T-helper 9 cell (primary cell): ENCODE measurements at places on chromosomes 5 and 9.

DNA sequence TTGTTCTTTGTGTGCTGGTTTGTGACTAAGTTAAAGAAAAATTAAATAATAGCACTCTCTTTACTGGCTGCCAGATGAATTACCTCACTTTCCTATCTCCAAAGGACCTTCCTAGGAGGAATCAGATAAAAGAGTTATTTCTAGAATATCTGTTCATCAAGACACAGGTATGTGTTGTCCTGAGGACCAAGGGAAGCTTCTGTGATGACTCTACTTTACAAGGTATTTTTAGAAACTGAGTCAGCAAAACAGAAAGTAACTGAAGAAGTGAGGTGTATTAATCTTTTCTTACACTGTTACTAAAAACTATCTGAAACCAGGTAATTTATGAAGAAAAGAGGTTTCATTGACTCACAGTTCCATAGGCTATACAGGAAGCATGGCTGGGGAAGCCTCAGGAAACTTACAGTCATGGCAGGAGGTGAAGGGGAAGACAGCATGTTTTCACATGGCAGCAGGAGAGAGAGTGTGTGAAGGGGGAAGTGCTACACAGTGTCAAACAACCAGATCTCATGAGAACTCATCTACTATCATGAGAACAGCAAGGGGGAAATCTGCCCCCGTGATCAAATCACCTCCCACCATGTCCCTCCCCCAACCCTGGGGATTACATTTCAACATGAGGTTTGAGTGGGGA lies 189.2 kb upstream of the DMAC1 start:
- DNase-seq = no peak

DNA sequence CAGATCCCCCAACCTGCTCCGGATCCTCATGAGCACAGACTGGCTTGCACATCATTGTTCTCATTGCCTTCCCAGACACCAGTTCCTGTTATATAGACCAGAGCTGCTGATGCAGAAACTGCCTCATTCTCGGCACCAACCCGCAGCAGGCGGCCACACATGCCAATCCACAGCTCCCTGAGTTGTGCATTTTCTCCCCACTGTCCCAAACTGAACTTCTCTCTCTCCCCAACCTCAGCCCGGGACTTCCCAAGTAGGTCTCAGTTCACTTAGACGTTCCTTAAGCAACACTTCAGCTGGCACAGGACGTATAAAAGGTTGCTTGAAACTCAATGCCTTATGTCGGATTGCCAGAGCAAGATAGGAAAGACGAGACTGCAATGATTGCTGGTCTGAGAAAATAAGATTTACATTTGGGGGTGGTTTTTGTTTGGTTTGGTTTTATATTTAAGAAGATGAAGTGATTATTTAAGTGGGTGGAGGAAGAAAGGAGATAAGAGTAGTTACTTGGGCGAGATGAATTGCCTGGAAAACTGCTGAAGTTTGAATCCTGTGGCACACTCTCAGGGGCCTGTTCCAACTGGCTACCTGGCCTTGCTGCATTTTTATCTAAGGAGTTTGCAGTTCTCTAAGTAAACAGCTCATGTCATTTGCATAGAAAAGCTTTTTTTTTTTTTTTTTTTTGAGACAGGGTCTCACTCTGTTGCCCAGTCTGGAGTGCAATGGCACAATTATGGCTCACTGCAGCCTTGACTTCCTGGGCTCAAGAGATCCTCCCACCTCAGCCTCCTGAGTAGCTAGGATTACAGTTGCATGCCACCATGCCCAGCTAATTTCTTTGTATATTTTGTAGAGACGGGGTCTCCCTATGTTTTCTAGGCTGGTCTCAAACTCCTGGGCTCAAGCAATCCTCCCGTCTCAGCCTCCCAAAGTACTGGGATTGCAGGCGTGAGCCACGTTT lies 155.4 kb downstream of the GOLPH3 start:
- DNase-seq = no peak

- no peak for DNase-seq
These were observed 169.4 kb upstream of the ANKRD55 start for GRCh38 chr5:56402266-56403220.

- no peak for DNase-seq
These were observed 134.7 kb upstream of the DMRT1 start for GRCh38 chr9:706606-707459.

DNA sequence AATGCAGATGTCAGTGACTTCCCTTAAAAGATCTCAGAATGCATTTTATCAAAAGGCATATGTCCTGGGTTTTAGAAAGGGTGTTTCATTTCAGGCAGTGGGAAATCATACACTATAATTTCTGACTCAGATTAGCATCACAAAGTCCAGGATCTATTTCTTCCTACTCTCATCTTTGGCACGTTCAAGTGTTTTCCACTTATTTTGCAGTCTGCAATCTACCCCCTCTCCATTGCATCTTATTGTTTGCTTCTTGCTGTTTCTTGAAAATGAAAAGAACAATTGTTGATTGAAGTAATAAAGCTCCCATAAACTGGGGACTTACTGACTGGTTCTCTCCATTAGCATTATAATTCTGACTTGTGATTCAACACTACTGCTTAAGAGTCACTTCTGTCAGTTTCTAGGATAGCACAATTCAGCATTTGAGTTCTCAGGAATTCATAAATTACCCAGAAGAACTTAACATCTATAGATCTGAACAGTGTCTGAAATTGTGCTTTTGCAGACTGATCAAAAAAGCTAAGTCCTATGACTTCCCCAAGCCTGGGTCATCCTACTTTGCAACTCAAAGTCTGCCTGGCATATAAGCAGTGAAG lies 332.9 kb downstream of the RASEF start:
- no peak for DNase-seq

- DNase-seq = no peak
These were observed 205.2 kb upstream of the MAP3K1 start for GRCh38 chr5:56610093-56610698.

GRCh38 chr9:123608104-123608503 lies 252.1 kb downstream of the CRB2 start:
- no peak for DNase-seq

GRCh38 chr5:65790371-65791163 lies 68.6 kb downstream of the NLN start:
- no peak for DNase-seq

DNA sequence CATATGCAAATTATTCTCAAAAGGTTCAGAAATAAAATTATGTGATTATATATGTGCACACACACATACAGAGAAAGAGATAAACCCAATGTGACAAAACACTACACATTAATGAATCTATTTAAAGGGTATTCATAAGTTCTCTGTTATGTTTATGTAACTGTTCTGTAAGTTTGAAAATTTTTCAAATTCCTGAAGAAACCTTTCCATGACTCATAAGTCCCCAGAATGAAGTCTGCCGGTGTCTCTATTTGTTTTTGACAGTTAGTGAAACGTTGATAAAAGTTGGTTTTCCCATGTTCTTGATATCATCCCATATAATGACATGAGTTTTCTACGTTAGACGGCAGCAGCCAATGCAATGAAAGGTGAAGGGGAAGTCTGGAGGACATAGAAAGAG lies 199.5 kb upstream of the PUM3 start:
- no peak for DNase-seq

GRCh38 chr9:101235105-101235866 lies 149.5 kb downstream of the BAAT start:
- no peak for DNase-seq
